Activated CD4-positive, CD25-positive, alpha-beta regulatory T cell (primary cell): ENCODE measurements at places on chromosomes 7 and 10.

- no peak for DNase-seq
These were observed 358.9 kb downstream of the FRMD4A start for GRCh38 chr10:13971601-13972475.

GRCh38 chr7:18580950-18581349, 85.4 kb downstream of the HDAC9 start:
- no peak for DNase-seq

- no peak for DNase-seq
These were observed 39.6 kb upstream of the HSPB1 start for GRCh38 chr7:76262683-76263402.

DNA sequence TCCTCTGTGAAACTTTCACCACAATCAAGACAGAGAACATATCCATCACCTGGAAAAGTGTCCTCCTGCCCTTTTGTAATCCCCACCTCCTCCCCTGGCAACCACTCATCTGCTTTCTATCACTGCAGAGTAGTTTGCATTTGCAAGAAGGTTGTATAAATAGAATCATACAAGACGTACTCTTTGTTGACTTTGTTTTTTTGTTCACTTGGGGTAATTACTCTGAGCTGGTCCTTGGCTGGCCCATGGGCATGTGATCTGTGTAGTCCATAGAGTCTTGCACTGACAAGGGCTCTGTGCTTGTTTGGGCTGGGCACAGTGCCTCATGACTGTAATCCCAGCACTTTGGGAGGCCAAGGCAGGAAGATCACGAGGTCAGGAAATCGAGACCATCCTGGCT, 7.8 kb upstream of the HACD1 start:
- DNase-seq = no peak

DNA sequence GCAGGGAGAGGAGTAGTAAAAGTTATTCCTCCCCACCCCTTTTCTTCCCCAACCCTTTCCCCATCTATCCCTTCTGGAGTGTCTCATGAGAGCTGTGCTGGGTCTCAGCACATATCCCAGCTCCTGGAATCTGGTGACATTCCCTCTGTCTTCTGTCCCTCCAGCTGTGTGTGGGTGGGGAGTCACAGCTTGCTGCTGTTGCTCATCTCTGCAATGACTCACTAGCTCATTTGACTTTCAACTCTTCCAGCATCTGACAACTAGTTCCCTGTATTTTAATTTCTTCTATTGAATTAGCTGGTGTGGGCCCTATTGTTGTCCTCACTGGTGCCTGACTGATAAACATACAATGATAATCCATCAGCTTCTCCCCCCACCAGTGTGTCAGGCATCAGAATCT, 198.9 kb upstream of the AUTS2 start:
- DNase-seq = no peak

DNA sequence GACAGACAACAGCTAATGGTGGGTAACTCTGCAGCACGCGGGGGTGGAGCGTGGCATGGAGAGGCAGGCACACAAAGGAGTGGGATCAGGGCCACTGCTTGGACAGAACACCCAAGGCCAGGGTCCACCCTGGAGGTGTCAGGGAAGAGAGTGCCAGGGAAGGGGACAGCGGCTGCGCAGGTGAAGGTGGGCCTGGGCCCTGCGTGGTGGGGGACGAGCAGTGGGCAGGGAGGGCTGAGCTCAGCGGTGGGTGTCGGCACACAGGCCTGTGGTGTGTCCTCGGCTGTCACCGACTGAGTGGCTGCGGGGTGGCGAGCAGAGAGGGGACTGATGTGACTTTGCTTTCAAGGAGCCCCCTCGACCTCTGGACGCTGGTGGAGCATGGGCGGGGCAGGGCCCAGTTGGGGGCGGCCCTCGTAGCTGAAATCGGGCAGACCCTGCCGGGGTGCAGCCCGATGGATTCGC, 8.4 kb upstream of the SCART1 start:
- DNase-seq = no peak

DNA sequence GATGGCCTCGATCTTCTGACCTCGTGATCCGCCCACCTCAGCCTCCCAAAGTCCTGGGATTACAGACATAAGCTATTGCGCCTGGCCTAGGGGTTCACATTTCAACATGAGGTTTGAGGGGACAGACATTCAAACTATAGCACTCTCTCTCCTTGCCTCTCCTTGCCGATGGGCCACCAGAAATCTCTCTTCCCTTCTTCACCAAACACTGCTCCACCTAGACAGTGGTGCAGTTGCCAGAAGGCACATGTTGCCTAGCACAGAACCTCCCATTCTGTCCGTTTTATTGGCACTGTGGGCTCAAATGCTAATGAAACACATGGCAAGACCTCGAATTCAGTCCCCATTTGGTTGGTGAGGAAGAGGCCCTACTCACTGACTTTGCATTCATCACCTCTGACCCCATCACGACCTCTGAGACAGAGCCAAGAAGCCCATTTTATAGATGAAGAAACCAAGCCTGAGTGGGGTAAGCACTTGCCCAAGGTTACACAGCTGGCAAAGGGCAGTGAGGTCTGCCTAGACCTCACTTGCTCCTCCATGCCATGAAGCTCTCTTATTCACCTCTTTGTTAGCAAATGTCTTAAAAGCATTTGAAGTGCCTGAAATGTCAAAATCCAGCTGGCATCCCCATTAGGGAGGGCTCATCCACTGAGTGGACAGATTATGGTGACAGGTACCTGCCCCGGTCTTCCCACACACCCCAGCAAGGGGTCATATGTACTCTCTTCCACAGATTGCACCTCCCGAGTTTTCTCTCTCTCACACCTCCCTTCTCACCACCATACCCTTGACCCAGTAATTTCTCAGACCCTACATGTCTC, 34.0 kb downstream of the GPRIN2 start:
- no peak for DNase-seq

DNA sequence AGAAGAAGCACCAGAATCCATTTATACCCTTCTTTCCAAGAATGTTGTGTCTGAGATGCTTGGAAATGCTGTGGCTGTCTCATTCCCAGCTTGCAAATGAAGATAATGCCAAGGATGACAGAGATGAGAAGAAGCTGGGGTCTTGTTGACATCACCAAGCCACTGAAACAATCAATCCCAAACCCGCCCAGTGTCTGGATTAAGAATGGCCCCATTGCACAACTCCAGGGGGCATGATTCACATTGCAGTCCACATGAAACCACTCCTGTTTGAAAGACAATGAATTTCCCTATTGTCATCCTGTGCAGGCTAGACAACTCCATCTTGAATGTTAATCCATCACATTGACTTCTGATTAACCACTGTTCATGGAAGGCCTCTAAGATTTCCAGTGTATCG, 28.6 kb downstream of the SORBS1 start:
- no peak for DNase-seq

- no peak for DNase-seq
These were observed 30.4 kb downstream of the SVIL start for GRCh38 chr10:29604291-29604825.

DNA sequence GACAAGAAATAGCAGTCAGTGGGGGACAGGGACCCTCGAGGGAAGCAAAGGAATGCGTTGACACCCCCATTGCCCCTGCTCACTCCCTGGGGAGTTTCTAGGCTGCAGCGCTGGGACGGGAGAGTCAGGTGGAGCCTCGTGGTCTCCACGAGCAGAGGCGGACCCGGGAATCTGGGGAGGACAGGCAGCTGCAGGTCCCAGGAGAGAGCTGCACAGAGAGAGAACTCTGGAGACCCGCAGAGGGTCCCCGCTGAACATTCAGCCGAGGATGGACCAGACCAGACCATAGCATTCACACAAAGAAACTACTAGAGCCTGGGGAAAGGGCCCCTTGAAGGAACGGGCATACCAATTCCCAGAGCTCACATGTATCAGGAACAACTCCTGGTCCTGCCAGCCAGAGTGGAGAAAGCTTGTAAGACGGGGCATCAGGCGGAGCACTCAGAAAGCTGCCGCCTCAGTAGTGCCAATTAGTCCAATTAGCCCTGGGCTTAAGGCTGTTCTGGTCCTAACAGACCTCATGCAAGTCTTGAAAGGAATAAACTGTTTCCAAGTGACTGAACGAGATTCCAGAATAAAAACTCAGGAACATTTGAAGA, 966.7 kb upstream of the ZNF722 start:
- DNase-seq = no peak

DNA sequence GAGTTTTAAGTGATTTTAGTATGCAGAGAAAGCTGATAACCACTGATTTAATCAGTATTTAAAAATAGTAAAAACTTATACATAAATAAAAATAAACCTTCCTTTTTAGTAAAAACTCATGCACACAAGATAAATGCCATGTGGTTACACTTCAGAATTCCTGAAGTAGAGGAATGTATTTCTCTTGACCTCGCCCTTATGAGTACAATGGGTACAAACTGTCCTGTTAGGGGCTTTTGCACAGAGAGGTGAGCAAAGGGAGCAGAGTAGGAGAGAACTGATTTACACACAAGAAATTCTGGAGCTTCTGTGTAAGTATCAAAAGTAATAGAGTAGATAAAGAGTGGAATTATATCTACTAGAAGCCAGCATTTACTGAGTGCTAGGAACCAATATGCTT, 279.6 kb downstream of the PPP1R3A start:
- no peak for DNase-seq

DNA sequence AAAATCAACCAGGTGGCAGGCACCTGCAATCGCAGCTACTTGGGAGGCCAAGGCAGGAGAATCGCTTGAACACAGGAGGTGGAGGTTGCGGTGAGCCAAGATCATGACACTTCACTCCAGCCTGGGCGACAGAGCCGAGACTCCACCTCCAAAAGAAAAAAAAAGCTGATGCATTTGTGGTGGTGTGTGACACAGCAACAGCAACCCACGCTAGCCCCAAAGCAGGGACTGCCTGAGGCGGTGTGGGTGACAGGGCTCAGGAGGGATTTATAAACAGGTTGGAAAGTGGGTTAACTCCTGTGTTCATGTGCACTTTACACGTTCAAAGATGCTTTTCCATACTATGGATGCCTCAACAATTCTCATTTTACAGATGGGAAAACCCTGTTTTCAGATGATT, 395.9 kb upstream of the PODXL start:
- no peak for DNase-seq

GRCh38 chr7:110677405-110677804, 413.5 kb upstream of the LRRN3 start:
- DNase-seq = no peak

DNA sequence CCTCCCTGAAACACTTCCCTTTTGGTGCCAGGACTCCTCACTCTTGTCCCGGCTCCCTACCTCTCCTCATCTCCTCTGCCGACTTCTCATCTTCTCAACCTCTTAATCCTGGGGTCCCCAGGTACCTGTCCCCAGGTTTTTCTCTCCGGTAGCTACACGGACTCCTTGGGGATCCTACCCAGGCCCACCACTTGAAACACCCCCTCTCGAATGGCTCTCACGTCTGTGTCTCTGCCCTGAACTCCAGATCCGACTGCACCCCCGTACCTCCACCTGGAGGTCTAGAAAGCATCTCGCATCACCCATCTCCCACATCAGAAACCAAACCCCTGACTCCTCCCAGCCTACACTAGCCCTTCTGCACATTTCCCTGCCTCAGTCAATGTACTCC, 4.8 kb downstream of the TBATA start:
- no peak for DNase-seq

GRCh38 chr10:116974456-116975005, 30.5 kb downstream of the SHTN1 start:
- no peak for DNase-seq

DNA sequence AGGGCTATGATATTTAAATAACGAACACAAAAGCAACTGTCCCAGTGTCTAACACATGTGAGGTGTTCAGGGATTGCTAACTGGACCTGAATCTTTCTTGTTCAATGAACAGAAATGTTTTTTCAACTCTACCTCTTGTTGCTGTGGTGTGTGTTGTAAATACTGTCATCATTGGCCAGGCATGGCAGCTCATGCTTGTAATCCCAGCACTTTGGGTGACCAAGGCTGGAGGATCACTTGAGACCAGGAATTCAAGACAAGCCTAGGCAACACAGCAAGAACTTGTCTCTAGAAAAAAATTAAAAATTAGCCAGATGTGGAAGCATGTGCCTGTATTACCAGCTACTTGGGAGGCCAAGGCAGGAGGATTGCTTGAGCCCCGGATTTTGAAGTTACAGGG, 1250.9 kb downstream of the TYW1 start:
- no peak for DNase-seq

GRCh38 chr10:132685101-132685891, 100.7 kb downstream of the NKX6-2 start:
- DNase-seq = no peak

GRCh38 chr7:22700559-22701002, 26.4 kb upstream of the IL6 start:
- DNase-seq = no peak
